ENCODE measurements at places on chromosomes 7 and 10.

DNA sequence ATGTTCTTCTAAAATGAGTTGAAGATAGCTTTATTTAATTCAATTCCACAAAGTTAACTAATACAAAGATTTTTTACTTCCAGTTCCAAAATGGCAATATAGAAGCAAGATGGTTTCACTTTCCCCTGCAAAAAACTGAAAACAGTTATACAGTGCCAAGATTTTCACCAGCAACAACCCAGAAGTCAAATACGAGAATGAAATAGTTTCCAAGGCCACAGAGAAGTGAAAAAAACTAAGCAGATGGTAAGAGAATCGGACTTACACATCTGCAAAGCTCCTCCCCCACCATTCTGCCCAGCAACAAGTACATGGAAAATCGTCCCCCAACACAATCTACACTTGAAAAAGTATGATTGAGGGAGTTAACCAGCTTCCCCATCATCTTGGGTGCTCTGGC lies 30.3 kb upstream of the KEL start:
- no peak for ATAC-seq

DNA sequence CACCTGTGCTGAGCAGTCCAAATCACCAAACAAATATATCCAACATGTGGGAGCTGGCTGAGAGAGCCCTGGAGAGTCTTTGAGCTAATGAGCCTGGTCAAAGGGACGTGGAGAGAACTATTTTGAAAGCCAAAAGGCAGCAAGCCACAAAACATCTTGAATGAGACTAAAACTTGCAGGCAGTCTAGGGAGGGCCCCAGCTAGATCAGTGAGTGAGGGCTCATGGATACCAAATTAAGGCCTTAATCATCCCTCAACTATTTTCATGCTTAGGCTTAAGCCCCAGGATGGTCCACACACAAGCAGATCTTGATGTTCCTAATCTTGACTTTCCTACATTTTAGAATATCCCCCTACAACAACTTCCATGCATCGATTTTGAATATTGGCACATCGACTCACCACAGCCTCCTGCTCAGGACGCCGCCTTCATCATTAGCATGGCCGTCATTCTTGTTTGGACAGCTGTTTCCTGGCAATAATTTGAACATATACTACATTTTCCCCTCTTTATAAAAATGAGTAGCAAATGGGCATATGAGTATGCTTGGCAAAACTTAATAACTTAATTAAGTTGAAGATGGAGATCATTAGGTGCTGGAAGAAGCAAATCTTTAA lies 86.9 kb upstream of the ADAM12 start:
- ATAC-seq, result no peak

- no peak for ATAC-seq
Observed at GRCh38 chr7:101633511-101633910, 4.4 kb upstream of the MYL10 start.

- ATAC-seq, result no peak
Observed at GRCh38 chr10:1661859-1662437, 75.4 kb downstream of the ADARB2 start.

DNA sequence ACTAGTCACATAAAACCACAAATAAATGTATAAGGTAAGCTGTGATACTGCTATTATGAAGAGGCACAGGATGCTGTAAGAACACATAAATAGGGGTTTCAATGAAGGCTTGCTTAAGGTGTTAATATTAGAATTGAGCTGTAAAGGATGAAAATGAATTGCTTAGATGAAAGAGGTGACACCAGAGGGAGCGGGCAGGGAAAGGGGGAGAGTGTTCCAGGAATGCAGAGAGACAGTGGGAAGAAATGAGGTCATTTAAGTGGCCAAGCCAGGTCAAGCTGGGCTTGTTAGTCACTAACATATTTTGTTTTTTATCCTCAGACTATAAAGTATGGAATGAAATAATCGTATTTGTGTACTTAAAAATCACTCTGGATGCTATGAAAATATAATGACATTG lies 193.5 kb downstream of the NRG3 start:
- no peak for ATAC-seq

DNA sequence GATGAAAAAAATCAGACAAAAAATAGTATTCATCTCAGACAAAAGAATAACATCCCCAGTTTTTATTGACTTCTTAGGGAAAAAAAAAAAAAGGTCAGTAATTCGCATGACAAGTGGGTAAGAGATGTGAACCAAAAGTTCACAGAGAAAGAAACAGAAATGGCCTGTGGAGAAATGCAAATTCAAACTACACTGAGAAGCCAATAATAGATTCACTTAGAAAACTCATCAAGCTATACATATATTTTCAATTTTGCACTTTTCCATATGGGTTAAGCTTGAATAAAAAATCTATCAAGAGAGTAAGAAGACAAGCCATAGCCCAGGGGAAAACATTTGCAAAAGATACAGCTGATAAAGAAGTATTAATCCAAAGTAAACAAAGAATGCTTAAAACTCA lies 28.0 kb downstream of the HERC4 start:
- ATAC-seq, result no peak

DNA sequence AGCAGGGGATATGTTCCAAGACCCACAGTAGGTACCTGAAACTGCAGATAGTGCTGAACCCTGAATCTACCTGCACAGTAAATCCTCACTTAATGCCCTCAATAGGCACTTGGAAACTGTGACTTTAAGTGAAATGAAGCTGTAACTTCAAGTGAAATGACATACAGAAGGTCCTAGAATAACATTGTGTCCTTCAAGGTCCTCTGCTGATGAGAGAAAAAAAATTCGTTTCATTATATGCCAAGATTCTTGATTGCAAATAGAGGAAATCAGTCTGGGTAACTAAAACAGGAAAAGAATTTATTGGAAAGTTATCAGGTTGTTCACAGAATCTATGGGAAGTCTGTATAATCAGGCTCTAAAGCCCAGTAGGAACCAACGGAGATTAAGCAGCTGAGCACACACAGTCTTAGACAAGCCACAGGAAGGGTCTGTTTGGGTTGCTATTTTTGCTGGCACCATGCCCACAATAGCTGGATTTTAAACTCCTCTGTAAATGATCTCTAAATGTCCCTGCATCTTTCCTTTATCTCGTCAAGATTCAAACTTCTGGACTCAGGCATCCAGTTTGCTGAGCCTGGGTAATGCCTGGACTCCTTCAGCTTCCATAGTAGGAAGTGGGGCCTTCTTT lies 57.5 kb downstream of the EXOC4 start:
- ATAC-seq, result no peak

DNA sequence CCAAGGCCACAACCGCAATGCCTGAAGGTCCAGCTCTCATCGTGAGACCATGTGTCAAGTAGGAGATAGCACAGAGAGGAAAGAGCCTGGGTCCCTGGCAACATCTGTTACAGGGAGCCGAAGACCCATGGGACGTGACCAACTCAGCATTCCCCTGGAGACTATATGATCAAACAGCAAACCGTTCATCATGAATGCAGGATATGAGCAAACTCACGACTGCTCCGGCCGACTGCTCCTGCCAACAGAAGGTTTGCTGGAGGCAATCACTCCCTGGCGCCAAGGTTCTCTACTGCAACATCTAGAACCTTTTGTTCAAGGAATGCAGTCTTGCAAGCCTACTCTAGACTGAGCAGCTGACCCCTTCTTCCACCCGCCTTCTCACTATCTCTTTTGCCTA lies 114.3 kb downstream of the ALOX5 start:
- ATAC-seq, result no peak

DNA sequence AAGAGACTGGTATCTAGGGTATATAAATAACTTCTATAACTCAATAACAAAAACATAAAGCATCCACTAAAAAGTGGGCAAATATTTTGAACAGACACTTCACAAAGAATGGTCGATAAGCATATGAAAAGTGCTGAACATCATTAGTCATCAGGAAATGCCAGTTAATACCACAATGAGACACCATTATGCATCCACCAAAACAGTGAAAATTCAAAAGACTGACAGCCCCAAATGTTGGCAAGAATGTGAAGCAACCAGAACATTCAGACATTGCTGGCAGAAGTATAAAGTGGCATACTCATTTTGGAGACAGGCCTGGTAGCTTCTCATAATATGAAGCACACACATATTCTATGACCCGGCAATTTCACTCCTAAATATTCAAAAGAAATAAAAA lies 26.5 kb upstream of the GSAP start:
- peak; percentile 36 for ATAC-seq

DNA sequence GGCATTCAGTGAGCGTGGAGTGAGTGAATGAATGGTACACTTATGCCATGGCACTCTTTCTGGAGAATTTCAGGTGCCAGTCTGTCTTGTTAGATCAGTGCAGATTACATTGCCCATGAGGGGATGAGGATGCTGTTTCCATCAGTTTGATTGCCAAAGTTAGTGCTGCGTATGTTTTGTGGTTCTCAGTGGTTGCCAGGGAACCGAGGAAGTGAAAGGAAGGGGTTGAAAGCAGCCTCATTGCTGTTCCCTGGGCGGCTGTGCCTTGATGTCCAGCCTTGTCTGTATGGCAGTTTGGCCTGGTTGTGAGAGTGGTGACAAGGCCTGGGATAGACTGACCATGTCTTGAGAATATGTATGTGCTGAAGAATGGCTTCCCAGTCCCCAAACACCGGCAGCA lies 30.2 kb downstream of the WBP1L start:
- ATAC-seq, result no peak

DNA sequence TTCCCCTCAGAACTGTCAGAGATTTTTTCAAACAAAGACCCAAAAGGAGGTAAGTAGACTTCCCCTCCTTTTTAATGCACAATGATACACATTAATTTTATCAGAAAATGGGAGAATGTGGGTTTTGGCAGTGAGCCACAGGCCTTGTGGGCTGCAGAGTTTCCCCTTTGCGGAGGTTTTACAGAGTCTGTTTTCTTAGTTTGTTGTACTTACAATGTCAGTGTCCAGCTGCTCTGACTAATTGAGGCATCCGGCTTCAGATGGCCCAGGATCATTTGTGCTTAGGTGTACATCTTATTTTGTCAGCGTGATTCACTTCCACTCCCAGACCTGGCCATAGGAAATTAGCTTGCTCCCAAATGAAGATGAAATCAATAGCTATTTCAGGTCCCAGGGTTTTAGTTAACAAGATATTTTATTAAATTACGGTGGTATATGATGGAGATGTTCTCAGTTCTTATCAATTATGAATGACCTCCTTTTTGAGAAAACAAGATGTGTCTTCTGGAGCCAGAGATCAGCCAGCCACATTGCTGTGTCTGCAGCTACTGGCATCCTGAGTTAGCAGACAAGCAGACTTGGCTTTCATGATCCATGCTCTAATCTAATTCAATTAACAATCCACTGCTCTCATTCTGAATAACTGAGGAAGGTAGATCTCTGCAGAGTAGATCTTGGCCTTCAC lies 1086.6 kb upstream of the SORCS1 start:
- no peak for ATAC-seq

DNA sequence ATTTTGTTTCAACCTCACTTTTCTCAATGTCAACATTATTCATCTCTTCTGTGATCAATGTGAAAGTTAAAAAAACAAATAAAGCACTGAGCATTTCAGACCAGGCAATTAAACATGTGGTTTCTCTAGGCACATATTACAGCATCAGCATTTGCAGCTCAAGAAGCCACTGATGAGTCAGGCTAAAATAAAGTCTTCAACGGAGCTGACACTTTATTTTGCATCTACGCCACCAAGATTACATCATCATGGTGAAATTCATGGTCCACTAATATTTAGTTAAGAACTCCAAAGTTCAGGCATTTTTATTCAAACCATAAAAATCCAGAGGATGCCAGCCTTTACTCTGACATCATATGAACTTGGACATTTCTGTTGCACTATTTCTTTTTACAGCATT lies 33.0 kb downstream of the MAGI2 start:
- ATAC-seq, result peak; percentile 85

DNA sequence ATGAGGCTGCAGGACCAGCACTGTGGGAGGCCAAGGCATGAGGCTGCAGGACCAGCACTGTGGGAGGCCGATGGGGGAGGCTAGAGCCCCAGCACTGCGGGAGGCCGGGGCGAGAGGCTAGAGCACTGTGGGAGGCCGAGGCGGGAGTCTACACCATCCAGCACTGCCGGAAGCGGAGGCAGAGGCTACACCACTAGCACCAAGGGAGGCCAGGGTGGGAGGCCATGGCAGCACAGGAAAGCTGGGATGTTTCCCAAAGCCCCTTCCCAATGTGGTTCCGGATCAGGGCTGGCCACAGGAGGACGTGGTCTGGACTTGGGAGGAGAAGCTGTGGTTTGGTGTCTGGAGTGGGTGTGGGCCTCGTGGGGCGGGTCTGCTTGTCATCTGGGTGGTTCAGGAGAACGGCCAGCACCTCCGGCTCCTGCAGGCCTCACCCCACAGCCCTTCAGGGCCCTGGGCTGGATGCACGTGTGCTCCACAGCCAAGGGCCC lies 43.6 kb downstream of the PDGFA start:
- ATAC-seq, result no peak

DNA sequence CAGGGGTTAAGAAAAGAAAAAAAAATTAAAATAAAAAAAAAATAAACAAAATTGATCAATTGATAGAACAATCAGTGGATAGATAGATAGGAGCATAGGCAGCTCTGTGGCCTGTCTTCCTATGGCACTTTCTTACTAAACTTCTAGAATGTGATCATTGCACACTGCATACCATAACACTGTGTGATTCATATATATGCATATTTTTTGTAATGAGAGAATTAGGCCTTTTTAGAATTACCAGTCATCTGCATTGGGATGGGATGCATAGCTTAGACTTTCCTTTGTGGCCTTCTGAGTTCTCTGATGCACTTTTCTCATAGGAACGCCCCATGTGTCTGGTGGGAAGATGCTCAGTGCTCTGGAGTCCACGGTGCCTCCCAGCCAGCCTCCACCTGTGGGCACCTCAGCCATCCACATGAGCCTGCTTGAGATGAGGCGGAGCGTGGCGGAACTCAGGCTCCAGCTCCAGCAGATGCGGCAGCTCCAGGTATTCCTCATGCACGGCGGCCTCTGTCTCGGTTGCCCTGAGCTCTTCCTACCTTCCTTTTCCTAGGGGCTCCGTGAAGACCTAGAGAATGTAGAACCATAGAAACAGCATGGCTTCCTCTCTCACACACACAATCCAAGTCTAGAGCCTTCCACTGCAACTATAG lies 222.5 kb downstream of the ARHGAP21 start:
- no peak for ATAC-seq

- no peak for ATAC-seq
Observed at GRCh38 chr10:55191236-55191860, 390.3 kb upstream of the PCDH15 start.

- peak; percentile 66 for ATAC-seq
Observed at GRCh38 chr7:17991866-17992648, 35.6 kb downstream of the PRPS1L1 start.

GRCh38 chr10:92742331-92743228 lies 52.8 kb downstream of the HHEX start:
- no peak for ATAC-seq

- peak; percentile 6 for ATAC-seq
Observed at GRCh38 chr7:2012044-2012900, 220.5 kb downstream of the MAD1L1 start.

DNA sequence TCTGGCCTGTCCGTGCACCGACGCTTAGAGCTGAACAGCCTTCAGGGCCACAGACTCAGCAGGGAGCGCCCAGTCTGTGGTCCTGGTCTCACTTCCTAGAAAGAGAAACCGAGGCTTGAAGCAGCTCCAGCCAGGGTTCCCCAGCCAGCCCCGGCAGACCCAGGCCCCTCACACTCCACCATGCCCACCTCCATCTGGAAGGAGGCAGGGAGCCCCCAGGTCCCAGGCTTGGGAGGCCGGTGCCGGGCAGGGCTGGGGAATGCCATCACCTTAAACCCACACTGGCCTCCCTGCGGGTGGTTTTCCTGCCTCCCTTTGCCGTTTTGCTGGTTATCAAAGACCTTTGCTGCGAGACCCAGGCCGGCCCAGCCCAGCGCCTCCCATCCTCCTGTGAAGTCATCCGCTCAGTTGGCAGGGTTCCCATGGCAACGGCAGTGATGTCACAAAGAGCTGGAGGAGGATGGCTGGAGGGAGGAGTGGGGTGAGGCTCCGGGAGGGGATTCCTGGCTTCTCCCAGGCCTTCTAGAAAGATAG lies 24.0 kb downstream of the ELFN1 start:
- ATAC-seq, result peak; percentile 17

GRCh38 chr10:106655636-106656035 lies 508.9 kb downstream of the SORCS1 start:
- ATAC-seq, result no peak

Data from SK-N-SH treated with all-trans-retinoic acid at 6 μM for 48 hours (cell line).